ENCODE measurements at places on chromosomes 12 and 14.

GRCh38 chr12:96014943-96015599, 18.9 kb upstream of the HAL start:
- no peak for DNase-seq

DNA sequence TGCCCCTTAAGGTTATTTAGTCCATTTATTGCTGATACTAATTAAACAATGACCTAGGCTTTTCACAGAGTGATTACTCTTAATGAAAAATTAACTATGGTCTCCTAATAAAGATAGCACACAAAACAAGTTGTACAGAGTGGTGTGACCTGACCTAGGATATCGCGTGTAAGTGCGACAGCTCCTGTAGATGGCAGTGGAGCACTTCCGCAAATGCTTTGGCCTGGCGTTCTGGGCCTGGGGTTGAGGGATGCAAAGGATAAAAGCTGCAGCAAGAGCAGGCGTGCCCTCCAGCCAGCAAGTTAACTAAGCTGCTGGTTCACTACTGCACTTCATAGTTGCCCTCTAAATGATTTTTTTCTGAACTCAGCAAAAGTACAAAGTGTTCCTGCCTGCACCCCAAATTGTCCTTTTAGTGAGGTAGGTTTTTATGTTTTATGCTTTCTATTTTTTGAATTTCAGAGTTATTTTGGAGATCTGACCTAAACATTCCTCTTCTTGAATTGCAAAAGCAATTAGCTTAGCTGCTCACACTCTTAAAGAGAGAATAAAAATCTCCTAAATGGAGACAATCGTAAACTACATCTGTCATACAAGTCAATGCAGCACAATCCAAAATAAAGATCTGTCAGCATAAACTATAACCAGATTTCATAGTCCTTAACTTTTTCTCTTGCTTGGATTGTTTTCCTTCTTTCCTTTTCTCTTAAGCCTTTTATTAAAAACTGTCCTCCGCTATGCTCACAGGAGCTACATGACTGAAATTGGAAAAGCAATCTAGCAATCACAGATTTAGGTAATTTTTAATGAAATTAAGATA, 379.6 kb downstream of the LRIG3 start:
- DNase-seq = no peak

GRCh38 chr14:72740966-72741825, 152.7 kb downstream of the DPF3 start:
- DNase-seq = no peak

DNA sequence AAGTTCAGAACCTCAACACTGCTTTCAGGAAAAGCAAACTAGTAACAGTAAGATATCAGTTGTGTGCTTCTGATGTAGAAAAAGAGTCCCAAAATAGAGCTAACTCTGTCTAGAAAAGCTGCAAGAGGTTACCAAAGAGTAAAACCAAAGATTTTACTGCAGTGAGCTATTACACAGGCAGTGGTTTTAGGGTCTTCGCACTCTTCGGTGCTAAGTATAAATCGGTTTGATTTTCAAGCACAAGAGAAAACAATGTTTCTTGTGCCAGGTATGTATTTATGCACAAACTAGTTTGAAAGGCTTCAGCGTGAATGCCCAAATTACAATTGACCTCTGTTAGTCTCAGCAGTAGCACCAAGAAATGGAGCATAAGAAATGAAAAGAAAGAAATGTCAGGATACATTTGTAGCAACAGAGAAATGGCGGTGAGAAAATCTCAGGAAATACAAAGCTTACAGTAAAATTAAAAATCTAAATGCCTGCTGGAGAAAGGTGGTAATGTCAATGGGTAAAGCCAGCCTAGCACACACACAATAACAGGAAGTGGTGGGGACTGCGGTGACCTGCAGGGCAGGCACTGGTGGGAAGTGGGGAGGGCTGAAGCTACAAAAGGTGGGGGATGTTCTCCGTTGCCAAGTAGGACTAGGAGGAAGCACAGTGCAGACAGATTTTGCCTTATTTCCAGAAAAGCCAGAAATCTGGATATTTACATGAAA, 18.0 kb upstream of the DYRK2 start:
- DNase-seq = peak; percentile 87

- DNase-seq = no peak
Observed at GRCh38 chr14:34582117-34582680, 42.7 kb upstream of the EAPP start.

DNA sequence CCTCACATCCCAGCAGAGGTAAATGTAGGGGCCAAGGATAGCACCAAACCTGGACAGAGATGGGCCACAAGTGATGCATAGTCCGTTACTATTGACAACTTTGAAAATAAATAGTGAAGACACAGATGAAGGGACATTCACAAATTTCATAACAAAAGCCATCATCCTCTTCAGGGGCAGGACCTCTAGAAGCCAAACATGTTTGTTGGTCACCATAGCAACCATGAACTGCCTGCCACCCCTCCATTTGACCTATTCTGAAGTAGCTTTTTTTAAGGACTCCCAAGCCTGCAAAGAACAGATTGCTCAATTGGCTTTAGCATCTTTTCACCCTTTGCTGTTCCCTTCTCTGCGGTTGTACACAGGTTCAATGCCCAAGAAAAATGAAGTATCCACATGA, 35.7 kb upstream of the MDM1 start:
- peak; percentile 78 for DNase-seq

GRCh38 chr12:131895640-131896079, 1.2 kb downstream of the ULK1 start:
- DNase-seq = peak; percentile 2

GRCh38 chr12:108060903-108061302, 68.2 kb upstream of the WSCD2 start:
- no peak for DNase-seq

GRCh38 chr12:129790331-129790730, 113.5 kb downstream of the TMEM132D start:
- no peak for DNase-seq

GRCh38 chr12:130041983-130042812, 120.1 kb upstream of the FZD10 start:
- no peak for DNase-seq

GRCh38 chr12:126400831-126401230, 1335.6 kb downstream of the AACS start:
- DNase-seq = no peak

GRCh38 chr12:67456431-67456901, 187.3 kb downstream of the CAND1 start:
- no peak for DNase-seq

DNA sequence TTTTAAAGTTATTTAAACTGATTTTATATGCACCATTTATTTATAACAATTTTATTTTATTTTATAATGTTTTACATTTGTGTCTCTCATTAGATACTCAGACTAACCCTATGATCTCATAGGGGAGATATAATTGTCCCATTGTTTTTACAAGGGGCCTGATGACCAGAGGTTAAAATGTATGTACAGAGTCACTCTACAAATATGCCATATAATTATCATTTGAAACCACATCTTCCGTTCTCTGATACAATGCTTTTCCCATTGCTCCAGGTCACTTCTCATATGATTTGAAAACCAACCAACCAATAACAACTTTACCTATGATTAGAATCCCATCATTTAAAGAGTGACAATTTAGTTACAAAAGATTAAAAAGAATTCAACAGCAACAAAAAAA, 137.8 kb downstream of the GPHN start:
- DNase-seq = no peak

GRCh38 chr12:66004922-66005703, 125.4 kb downstream of the LLPH start:
- no peak for DNase-seq

DNA sequence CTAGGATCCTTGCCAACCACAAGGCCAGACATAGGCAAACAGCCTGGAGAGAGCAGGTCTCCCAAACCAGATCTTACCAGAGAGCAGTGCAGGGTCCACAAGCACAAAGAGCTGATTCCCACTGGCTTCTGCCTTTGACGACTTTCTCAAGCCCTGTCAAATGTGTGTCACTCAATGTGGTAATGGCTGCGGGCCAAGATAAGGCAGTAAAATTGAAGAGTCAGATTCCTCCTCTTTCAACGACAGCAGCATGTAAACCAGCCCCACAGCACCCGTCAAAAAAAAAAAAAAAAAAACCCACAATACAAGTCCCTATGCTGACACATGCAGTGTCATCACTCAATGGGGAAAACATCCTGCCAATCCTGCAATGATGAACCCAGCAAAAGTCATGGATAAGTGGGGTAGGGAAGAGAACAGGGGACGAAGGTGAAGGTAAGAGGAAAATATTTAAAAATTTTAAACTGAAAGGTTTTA, at the start of gene STON2:
Gene STON2 (minus strand): TSS at position 123 of the 477 bp plus-strand sequence. CDS start 1,942 bp downstream, outside the sequence.
- DNase-seq = no peak

DNA sequence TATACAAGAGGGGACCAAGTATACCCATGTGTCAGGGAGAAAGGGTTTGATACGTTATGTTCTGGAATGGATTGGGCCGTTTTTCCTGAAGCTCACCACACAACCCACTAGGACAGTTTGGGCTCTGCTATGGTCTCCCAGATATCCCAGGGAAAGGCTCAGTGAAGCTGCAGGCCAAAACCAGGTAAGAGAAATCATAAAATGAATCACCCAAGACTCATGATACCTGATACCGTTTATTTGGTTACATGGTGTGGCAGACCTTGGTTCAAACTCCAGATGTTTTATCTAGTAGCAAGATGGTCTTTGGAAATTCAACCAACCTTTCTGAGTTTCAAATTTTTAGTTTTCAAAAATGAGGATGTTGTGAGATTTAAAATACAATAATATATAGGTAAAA, 177.6 kb downstream of the C12orf75 start:
- DNase-seq = no peak

DNA sequence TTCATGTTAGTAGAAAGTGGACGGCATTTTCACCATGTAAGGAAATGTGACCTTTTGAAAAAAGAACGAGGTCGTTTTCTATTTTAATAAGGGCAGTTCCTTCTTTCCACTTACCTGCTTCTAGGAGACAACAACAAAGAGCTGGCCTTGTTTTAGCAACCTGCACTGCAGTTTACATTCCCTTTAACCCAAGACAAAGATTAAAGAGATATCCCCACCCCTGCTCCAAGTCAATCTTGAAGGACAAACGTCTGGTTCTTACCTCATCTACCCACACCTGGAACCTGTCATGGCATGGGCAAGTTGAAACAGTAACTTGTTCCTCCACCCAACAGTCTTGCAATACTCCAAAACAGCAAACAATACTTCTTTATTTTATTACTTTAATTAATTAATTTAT, 32.7 kb downstream of the ZCCHC8 start:
- DNase-seq = no peak

GRCh38 chr14:104339829-104340228, 201.4 kb downstream of the KIF26A start:
- DNase-seq = no peak

GRCh38 chr12:124440841-124441381, 126.5 kb downstream of the NCOR2 start:
- no peak for DNase-seq

DNA sequence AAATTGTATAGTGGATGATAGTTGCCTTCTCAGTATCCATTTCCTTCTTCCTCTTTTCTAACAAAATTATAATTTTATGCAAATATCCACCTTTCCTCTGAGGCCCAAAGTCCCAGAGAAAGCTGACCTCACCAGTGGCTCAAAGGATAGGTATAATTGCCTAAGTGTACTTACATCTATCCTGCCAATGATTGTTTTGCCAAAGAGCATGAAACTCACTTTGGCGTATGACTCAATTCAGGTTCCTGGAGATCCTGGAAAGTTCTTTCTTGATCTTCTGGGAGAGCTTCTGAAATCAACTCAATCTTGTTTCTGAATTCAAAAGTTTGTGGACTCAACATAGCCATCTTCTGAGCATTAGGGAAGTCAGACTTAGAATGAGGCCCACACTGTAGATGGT, 10.5 kb upstream of the RBM25 start:
- no peak for DNase-seq

DNA sequence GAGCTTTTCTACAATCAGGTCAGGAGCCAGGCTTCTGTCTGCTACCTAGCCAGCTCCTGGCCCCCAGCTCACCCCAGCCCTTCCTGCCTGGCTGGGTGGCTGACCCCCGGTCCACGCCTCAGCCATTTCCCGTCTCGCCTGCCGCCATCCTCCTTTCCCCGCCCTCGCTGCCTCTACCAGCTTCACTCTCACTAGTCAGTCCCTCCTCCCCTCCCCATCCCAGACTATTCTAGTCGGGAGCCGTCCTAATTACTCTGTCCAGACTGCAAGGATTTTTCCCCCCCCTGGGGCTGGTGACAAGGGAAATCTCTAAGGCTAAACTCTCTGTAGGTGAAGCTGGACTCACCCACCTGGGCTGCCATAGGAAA, 825 bp downstream of the DHH start:
- no peak for DNase-seq

DNA sequence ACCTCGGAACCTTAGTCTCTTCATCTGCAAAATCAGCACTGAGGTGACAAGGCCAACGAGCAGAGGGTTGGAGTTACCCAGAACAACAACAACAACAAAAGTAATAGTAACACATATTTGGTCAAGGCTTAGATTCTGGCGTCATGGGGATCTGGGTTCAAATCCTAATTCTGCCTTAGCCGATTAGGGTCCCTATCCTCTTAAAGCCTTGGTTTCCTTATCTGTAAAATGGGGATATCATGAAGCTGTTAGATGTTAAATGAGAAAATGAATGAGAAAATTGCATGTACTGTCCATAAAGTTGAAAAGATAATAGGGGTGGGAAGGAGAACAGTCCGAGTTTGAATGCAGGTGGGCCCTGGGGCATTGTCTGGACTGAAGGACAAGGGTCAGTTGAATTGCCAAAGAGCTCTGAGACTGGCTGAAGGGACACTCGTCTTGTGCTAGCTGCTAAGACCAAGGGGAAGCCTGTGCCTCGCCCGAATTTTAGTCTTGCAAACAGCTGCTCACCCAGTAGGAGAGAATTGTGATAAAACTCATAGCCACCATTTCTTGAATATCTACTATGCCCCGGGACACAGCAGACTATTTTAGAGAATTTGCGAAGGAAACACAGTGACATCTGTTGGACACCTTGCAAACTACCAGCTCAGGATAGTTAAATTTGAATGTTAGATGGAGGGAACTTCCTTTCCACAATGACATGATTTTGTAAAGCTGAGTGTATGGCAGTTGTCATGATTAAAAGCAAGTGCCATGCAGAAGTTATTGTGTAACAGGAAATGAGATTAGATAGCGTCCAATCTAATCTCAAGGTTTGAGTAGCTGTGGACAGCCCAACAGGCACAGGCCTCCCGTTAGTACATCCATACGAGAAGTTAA, 6.8 kb upstream of the HNF1A start:
- peak; percentile 66 for DNase-seq

- DNase-seq = no peak
Observed at GRCh38 chr12:90449611-90450010, 505.4 kb downstream of the CCER1 start.

DNA sequence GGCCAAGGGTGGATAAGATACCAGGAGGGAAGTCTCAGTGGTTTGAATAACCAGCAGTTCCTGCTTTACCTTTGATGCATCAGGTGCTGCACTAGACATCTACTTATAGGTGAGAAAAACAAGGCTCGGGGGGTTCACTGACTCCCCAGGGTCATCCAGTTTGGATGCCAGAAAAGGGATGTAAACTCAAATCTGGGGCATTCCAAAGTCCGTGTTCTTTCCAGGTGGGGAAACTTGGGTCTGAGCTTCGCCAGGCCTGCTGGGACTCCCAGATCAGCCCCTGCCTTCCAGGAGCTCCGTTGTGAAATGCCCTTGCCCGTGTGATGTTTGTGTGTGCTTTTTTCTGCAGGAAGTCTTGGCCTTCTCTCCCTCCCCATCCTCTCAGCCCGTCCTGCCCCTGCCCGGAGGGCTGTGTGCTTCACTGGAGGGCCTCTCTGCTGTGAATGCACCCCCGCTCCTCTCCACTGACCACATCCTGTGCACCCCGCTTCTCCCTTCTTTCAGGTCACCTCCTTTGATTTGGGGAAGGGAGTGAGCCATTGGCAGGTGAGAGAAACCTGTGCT, 42.1 kb downstream of the TSPAN9 start:
- DNase-seq = no peak

Measured in CD4-positive, alpha-beta T cell treated with Interleukin-15 for 4 hours (primary cell).